ENCODE measurements at places on chromosomes 3 and 15. TPM values are rescaled to one million over a fixed set of nuclear protein-coding genes. Genes with fewer than 3 reads are reported as not detected.

The GLCE gene
- total RNA-seq = 37.9 TPM

The A4GNT gene
- total RNA-seq = 0.67 TPM

The GREM1 gene
- total RNA-seq = 4.5 TPM

The SCN5A gene
- total RNA-seq = 1.3 TPM

The PTPRG gene
- 34.9 TPM for total RNA-seq

GRCh38 chr15:99614749-99615288 lies 49.0 kb downstream of the MEF2A start:
- H3K27me3 ChIP-seq = no peaks in the 10 kb centered on the region
- no peak overlapping the region for H3K4me3 ChIP-seq
- DNase-seq = no peak

DNA sequence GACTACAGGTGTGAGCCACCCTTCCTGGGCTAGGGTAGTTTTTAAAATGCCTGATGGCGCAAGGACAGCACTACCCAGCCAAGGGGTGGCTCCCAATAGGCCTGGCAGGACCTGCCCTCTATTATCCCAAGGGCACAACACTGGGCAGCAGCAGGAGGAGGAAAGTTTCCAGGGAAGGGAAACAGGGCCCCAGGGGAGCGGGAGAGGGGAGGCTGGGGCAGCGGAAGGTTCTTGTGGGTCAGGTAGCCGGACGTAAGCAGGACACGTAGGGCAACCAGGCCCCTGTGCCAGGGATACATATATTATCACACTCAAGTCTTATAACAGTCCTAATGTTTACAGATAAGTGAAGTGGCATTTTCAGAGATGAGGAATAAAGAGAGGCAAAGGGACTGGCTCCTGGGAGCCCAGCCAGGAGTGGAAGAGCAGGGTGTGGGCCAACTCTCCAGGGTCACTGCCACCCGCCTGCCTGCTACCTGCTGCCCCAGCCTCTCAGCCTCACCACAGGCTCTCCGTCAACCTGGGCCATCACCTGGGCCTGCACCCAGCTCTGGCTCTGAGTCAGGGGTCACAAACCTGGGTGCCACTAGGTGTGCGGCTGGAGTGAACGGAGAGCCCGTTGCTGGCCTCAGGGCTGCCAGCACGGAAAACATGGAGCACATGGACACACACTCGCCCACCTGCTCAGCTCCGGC lies 73.2 kb upstream of the SNRPA1 start:
- no peaks in the 10 kb centered on the region for H3K27me3 ChIP-seq
- no peaks in the 10 kb centered on the region for H3K36me3 ChIP-seq
- no peak for DNase-seq

DNA sequence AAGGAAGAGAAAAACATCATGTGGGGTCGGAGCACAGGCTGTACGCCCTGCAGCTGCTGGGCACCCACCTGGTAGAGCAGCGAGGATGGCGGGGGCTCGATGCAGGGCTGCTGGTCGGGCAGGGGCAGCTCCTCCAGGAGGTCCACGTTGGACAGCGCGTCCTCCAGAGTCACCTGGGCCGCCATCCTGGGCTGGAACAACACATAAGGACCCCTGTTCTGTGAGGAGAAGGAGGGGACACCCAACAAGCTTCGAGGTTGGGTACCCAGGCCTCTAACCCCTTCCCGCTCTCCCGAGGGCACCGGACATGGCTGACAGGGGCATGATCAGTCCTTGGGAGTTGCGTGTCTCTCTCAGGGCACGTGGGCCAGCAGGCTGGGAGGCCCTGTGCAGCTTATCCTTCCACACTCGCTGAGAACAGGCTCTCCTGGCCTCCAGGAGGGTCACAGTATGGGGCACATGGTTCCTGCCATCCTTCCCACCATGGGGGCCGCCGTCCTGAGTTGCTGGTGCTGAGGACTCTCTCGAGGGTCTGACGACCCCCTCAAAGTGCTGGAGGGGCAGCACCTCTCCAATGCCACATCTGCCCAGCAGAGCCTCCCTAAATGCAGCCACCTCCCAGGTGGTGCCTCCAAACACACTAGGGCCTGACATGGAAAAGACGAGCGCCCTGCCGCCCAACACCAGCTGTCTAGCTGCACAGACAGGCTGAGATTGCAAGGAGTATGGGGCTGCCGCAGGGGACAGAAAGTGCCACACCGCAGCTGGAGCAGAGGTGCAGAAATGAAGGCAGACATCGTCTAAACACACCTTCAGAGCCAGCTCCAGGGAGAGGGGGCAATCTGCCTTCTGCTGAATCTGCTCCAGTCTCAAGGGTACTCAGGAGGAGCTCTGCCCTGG lies 32.8 kb downstream of the CYFIP1 start:
- H3K4me1 ChIP-seq = peaks cover 5% of the 10 kb centered on the region
- H3K4me3 ChIP-seq = no peak overlapping the region
- H3K27ac ChIP-seq = no peak overlapping the region
- H3K27me3 ChIP-seq = no peaks in the 10 kb centered on the region

DNA sequence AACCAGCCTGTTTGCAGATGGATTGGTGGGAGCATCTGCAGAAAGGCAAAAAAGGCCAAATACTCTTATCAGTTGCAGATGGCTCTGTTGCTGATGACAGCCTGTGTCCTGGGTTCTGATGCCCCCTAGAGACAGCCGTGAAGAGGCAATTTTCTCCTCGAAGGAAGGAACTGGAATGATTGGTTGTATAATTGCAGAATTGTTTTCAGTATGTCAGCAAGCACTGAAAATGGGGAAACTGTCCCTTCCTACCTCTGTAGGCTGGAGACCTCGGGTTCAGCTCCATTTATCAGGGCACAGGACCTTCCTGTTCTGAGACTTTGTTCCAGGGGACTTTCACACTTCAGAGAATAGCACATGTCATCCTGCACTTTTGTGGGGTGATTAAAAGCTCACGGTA lies 103.0 kb downstream of the PGPEP1L start:
- H3K27ac ChIP-seq = peak overlapping the region; percentile 60
- H3K36me3 ChIP-seq = no peaks in the 10 kb centered on the region
- H3K27me3 ChIP-seq = no peaks in the 10 kb centered on the region
- DNase-seq = peak; percentile 53
- peaks cover 33% of the 10 kb centered on the region for H3K4me1 ChIP-seq
- H3K4me3 ChIP-seq = no peak overlapping the region

DNA sequence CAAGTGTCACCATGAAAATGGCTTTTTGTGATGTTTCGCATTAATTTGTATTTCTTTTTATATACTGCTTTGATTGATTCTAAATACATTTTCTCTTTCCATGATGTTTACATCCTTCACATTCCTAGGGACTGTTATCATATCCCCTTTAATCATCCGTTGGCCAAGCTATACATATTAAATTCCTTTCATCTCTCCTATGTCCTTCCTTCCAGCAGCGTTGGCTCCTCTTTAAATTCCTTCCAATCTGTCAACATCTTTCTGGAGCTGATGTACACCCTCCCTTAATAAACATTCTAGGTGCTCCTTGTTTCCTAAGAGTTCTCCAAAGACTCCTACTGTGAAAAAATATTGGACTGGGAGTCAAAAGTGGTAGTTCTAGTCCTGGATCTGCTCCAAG lies 87.8 kb downstream of the IGF2BP2 start:
- H3K36me3 ChIP-seq = no peaks in the 10 kb centered on the region
- no peak for DNase-seq
- no peak overlapping the region for H3K27ac ChIP-seq
- no peak overlapping the region for H3K4me3 ChIP-seq

DNA sequence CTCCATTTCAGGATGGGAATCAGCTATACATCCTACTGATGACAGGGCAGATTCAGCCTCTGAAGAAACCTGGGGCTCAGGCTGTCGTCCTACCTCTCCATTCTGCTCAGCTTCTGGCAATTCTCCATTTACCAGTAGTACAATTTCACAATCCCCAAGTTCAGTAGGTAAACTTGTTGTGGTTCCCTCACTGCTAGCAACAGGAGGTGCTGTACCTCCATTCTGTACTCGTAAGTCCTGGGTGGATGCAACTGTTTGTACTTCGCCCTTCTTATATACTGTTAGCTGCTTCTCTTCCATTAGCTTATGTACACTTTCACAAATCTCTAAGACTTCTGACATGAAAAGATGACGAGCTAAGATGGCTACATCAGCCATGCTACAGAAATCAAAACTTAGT lies 11.6 kb downstream of the ZBTB11 start:
- no peaks in the 10 kb centered on the region for H3K27me3 ChIP-seq
- H3K27ac ChIP-seq = no peak overlapping the region
- DNase-seq = no peak
- H3K36me3 ChIP-seq = peaks cover 5% of the 10 kb centered on the region
- no peaks in the 10 kb centered on the region for H3K4me1 ChIP-seq

DNA sequence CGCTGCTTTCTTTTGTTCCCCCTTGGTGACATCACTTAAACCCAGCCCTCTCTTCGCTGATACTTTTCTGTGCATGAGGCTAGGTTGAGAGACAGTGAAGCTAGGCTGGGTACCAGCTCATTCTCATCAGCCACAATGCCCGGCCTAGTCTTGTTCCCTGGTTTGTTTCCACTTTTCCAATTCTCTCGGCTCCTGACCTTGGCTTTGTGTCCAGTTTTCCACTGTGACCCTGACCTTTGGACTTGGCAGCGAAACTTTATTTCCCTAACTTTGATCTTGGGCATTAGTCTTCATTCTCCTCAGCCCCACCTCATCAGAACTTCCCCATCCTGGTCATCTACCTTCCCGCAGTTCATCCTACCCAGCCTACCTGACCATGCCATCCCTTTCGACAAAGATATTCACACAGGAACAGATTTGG lies 908 bp upstream of the ADPGK start:
- H3K36me3 ChIP-seq = no peaks in the 10 kb centered on the region
- H3K27ac ChIP-seq = peak overlapping the region; percentile 97
- no peak overlapping the region for H3K4me3 ChIP-seq
- H3K27me3 ChIP-seq = no peaks in the 10 kb centered on the region
- peaks cover 24% of the 10 kb centered on the region for H3K4me1 ChIP-seq

GRCh38 chr3:73804204-73804603 lies 179.5 kb upstream of the PDZRN3 start:
- H3K36me3 ChIP-seq = no peaks in the 10 kb centered on the region
- no peak overlapping the region for H3K4me3 ChIP-seq
- H3K27me3 ChIP-seq = no peaks in the 10 kb centered on the region
- no peaks in the 10 kb centered on the region for H3K4me1 ChIP-seq
- no peak overlapping the region for H3K27ac ChIP-seq

DNA sequence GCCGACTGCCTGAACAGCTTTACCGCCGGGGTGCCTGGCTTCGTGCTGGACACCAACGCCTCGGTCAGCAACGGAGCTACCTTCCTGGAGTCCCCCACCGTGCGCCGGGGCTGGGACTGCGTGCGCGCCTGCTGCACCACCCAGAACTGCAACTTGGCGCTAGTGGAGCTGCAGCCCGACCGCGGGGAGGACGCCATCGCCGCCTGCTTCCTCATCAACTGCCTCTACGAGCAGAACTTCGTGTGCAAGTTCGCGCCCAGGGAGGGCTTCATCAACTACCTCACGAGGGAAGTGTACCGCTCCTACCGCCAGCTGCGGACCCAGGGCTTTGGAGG lies 815 bp downstream of the SPINT1 start:
- peak overlapping the region; percentile 96 for H3K27ac ChIP-seq
- H3K27me3 ChIP-seq = no peaks in the 10 kb centered on the region
- peaks cover 8% of the 10 kb centered on the region for H3K4me1 ChIP-seq

GRCh38 chr3:150255826-150256225 lies 152.3 kb upstream of the TSC22D2 start:
- no peaks in the 10 kb centered on the region for H3K36me3 ChIP-seq
- no peaks in the 10 kb centered on the region for H3K27me3 ChIP-seq
- no peak for DNase-seq
- no peak overlapping the region for H3K4me3 ChIP-seq

DNA sequence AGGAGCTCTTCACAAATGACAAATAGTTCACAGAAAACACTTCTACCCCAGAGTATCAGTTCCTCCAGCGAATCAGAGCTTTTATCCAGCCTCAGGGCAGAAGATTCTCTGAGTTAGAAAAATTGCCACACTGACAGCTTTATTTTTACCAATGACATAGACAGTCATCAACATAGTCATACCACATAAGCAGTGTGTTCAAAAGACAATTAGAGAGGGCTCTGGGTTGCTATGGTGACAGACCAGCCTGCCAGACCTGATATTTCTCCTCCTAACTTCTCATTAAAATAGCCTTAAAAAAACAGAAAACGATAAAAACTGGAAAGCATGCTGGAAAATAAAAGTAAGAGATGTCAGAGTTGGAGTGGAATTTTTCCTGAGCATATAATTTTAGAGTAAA lies 45.9 kb upstream of the COL6A5 start:
- no peak overlapping the region for H3K27ac ChIP-seq
- H3K4me1 ChIP-seq = no peaks in the 10 kb centered on the region
- H3K4me3 ChIP-seq = no peak overlapping the region
- H3K36me3 ChIP-seq = no peaks in the 10 kb centered on the region

DNA sequence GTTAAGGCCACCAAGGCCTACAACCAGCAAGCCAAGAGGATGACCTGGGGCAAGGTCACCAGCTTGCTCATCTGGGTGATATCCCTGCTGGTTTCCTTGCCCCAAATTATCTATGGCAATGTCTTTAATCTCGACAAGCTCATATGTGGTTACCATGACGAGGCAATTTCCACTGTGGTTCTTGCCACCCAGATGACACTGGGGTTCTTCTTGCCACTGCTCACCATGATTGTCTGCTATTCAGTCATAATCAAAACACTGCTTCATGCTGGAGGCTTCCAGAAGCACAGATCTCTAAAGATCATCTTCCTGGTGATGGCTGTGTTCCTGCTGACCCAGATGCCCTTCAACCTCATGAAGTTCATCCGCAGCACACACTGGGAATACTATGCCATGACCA lies 3.6 kb downstream of the CXCR6 start:
- peaks cover 3% of the 10 kb centered on the region for H3K36me3 ChIP-seq
- no peak for DNase-seq
- no peaks in the 10 kb centered on the region for H3K27me3 ChIP-seq
- peaks cover 15% of the 10 kb centered on the region for H3K4me1 ChIP-seq

Measured in hepatocyte (in vitro differentiated cells).